Dorsolateral prefrontal cortex (tissue), 122 donors: ENCODE measurements at places on chromosomes 3 and 15.

GRCh38 chr3:4062621-4063020 is 240.5 kb upstream of the SETMAR start:
- no peak for DNase-seq

GRCh38 chr3:128544190-128544589 is 51.2 kb upstream of the GATA2 start:
- no peak for DNase-seq

DNA sequence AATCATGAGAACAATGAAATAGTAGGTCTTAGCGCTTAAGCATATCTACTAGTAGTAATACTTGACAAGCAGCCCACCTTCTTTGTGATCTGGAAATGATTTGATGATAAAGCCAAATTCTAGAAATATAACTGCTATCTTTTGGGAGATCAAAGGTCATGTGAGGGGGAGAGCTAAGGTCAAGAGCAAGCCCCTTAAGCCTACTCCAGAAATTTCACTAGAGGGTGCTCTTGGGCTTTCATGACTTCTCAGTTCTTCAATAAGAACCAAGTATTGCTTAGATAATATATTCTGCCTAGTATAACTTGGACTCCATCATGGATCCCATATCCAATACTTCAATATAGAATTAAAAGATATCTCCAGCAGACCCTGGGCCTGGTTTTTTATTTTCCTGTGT is 319.6 kb downstream of the ZBTB20 start:
- DNase-seq: no peak

DNA sequence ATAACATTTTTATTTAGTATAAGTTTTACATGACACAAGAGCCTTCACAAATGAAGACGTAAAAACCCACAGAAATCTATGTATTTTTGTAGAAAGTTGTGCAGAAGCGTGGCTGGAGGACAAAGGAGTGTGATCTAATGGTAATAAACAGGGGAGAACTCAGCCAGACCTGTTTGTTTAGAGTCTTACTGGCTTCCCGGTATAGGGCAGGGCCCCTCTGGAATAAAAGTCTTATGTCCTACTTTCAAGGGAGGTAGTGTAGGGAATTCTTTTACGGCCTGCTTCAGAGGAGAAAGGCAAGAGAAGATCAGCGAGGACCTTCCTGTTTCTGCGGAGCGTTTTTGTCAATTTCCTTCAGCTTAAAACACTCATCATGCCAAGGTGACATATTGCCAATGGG is 103.6 kb downstream of the TGFBR2 start:
- DNase-seq: no peak

DNA sequence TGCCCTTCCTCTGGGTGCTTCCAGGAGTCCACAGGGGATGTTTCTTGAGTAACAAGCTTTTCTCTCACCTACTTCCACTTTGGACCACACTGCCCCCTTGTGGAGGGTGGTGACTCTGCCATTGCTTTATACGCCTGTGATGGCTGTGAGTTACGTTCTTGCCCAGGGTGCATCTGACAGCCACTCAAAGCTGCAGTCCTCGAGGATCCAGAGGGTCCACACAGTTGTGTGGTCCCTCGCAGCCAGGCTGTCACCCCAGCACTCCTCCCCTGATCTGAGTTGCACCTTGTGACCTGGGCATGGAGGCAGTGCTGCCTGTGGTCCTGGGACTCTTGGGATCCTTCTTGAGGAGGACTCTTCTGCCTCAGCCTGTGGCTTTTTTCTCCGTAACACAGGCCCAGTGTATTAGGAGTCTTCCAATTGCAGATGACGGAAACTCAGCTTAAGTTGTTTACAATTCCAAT is 23.4 kb downstream of the FOXL2 start:
- peak; percentile 80 for DNase-seq

DNA sequence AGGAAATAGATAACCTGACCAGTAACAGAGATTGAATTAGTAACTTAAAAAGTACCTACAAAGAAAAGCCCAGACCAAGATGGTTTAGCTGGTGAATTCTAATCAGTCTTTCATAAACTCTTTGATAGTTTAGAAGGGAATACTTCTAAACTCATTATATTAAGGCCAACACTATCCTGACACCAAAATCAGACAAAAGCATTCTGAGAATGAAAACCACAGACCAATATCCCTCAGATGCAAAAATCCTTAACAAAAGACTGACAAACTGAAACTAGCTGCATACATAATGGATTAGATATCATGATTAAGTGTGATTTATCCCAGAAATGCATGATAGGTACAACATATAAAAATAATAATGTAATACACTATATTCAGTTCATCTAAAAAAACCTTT is 115.6 kb downstream of the RFX7 start:
- DNase-seq: no peak

DNA sequence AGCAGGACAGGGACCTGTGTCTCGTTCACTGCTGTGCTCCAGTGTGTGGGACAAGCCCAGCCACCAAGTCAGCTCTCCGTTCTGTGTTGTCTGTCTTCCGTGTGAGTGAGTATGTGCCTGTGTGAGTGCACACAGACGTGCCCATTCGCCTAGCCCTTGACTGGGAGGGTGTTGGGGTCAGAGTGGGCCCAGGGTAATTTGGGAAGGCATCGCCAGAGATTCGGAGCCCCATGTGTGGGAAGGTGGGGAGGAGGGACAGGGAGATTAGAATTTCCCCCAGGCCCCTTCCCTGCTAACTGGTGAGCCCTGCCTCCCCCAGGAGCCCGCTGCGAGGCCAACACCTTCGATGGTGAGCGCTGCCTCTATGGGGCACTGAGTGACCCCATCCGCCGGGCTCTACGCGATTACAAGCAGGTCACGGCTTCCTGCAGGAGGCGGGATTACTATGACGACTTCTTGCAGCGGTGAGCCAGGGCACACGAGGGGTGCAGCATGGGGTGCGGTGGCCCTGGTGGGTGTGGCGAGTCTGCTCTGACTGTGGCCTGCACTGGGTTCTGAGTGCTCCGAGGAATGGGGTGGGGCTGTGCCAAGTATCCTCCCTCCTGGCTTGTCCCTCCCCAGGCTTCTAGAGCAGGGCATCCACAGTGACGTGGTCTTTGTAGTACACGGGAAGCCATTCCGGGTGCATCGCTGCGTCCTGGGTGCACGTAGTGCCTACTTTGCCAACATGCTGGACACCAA is 3.1 kb downstream of the ABTB1 start:
- DNase-seq: peak; percentile 17

- DNase-seq: no peak
These were observed 355.3 kb upstream of the DCBLD2 start for GRCh38 chr3:99256788-99257187.

- DNase-seq: peak; percentile 61
These were observed at the start of gene CACNA2D2 for GRCh38 chr3:50503504-50504342. Gene CACNA2D2 (minus strand): TSS chr3:50503634. CDS start chr3:50503423, 211 bp downstream.

- DNase-seq: no peak
These were observed 41.5 kb downstream of the ADGRG7 start for GRCh38 chr3:100650651-100651619.

DNA sequence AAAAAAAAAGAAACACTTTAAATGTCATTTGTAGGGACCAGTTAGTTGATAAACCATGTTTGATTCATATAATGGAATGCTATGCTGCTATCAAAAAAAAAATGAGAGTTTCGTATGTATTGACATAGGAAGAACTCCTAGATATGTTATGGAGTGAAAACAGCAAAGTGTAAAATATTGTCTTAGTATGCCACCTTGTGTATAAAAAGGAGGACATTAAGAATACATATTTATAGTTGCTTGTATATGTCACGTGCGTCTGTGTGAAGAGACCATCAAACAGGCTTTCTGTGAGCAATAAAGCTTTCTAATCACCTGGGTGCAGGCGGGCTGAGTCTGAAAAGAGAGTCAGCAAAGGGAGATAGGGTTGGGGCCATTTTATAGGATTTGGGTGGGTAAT is 39.5 kb downstream of the KBTBD8 start:
- DNase-seq: no peak

- no peak for DNase-seq
These were observed 6.0 kb downstream of the HEMK1 start for GRCh38 chr3:50575372-50575771.

- no peak for DNase-seq
These were observed 1037.9 kb downstream of the EPHA3 start for GRCh38 chr3:90145094-90145860.

- DNase-seq: peak; percentile 52
These were observed 9.9 kb downstream of the PDIA5 start for GRCh38 chr3:123076496-123077418.

DNA sequence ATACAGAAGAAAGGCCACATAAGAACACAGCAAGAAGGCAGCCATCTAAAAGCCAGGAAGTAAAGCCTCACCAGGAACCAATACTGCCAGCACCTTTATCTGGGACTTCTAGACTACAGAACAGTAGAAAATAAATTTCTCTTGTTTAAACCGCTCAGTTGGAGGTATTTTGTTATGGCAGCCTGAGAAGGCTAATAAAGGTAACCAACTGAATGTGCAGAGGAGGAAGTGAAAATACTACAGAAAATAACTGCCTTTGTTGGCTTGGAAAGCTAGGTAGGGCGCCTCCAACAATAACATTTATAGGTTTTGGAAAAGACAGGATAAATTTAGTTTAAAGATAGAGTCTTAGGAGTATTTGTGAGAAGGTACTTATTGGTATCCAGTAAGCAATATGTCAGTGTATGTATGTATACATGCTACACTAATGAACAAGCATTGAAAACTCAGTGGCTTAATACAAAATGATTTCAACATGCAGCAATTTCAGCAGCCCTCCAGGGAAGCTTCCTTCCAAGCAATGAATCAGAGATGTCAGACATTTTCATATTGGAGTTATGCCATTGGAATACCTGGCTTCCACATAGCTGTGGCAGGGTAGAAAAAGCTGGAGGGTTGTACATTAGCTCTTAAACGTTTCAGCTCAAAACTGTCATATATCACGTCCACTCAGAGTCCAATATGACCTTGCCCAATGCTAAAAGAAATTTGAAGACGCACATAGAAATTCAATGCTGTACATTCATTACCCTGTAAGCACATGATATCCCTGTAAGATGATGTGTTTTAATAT is 48.9 kb downstream of the ZBBX start:
- no peak for DNase-seq

DNA sequence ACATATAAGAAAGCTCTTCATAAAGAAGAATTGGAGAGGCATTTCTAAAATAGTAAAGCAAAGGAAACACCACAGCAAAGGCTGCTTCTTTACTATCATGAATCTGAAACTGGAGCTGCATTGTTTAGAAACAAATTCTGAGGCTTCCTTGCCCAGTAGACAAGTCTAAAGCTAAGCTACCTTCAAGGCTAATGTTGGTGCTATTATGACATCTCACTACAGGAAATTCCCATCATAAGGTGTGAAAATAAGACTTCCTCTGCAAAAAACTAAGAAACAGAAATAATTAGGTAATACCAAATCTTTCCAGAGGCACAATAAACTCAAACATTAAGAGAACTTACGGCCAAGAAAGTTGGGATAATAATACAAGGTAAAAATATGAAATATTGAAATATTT is 89.9 kb upstream of the P3H2 start:
- DNase-seq: no peak

- DNase-seq: no peak
These were observed 236.3 kb downstream of the MEX3B start for GRCh38 chr15:81809543-81809942.

DNA sequence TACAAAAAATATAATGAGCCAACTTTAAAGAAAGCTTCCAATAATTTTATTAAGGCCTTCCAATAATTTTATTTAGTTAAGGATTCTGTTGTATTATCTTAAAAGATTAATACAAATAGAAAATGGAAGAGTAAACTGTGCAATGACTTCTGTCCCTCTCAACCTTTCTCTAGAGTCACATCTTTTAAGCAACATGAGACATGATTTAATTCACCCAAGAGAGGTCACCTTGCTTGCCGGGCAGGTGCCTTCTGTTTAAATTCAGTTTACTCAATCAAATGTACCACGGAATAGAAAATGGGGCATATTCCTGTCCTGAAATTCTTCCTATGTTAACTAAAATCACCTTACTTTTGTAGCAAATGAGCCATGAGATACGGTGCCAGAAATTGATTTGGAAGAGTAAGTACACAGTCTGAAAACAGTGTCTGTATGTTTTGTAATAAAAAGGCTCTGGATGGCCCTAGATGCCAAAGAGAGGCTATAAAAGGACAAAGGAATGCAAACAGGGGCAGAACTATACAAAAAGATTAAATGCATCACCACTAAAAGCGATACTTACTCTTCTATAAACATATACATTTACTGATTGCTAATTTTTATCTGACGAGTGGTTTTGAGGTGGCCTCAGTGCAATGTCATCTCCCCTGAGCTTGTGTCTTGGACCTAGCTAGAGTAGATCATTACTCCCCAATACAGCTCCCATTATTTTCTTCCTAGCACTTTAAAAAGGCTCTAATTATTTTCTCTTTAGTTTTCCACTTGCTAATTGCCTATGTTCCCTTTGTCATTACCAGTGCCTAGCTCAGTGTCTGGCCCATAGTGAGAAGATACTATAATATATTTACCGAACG is 134.0 kb downstream of the FHIT start:
- no peak for DNase-seq

DNA sequence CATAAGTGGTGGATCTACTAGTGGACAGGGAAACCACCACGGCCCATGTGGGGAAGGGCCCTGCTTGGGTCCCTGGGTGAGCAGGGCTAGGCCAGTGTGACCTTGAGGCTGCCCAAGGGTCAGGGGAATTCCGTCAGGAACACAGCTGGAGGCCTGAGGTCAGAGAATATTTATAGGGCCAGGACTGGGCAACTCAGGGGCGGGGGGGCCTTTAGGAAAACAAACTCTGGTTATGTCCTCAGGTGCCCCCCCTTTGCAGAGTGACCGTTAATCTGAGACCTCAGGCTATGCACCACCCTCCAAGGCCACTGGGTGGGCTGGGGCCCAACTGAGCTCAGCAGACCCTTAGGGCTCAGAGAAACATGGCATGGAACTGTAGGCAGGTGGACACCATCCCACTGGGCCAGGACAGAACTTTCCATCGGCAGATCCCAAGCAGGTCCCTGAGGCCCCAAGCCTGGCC is 2.5 kb downstream of the TWF2 start:
- no peak for DNase-seq

DNA sequence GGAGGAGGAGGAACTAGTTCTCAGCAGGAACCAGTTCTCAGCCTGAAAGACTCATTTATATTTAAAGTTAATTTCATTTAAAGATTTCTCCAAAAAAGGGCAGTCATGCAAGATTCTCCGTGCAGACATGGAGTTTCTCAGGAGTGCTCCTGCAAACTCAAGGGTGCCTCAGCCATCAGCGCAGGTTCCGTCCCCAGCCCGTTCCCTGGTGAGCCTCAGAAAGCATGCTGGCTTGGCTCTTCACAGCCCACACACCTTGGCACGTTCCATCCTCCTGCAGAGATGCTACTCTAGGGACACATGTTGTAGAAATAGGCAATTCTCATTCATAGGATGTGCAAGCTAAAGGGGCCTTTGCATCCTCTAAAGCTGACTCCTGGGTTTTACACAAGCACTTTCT is 123.0 kb downstream of the LIPC start:
- DNase-seq: no peak

GRCh38 chr3:98589331-98590036 is 3.9 kb downstream of the CPOX start:
- DNase-seq: no peak
